Ovary (tissue), 10 donors: ENCODE measurements at places on chromosomes 6 and 20. TPM values are rescaled to one million over a fixed set of nuclear protein-coding genes. Genes with fewer than 3 reads are reported as not detected.

The TAB2 gene
- 62.6 TPM for total RNA-seq

The RBBP8NL gene
- total RNA-seq = not detected

The CALHM4 gene
- not detected for total RNA-seq

The AIF1 gene
- total RNA-seq = 13.3 TPM

The C6orf89 gene
- total RNA-seq = 30.7 TPM

DNA sequence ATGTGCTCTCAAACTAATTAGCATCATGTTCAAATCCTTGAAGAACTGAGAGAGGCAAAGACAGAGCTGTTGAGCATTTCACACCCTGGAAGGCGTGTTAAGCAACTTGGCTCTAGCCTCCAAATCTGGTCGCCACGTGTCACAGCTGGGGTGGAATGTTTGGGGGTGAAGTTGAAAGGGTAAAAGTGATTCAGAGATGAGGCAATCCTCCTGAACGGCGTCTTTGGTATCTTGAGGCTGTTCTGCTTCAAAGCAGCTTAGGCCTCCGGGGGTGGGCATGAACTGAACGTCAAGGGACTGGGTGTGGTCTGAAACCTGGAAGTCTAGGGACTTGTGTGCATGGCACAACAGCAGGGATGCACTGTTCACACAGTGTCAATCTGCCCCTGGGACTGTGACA, 62.3 kb downstream of the TRAM2 start:
- H3K27me3 ChIP-seq = no peaks in the 10 kb centered on the region
- peaks cover 30% of the 10 kb centered on the region for H3K4me1 ChIP-seq
- DNase-seq = peak; percentile 63
- H3K36me3 ChIP-seq = no peaks in the 10 kb centered on the region
- no peak overlapping the region for H3K4me3 ChIP-seq
- H3K27ac ChIP-seq = no peak overlapping the region

GRCh38 chr6:37473364-37474095, 26.2 kb downstream of the CCDC167 start:
- no peaks in the 10 kb centered on the region for H3K36me3 ChIP-seq
- no peak overlapping the region for H3K4me3 ChIP-seq
- no peaks in the 10 kb centered on the region for H3K27me3 ChIP-seq

- H3K36me3 ChIP-seq = no peaks in the 10 kb centered on the region
- H3K27me3 ChIP-seq = no peaks in the 10 kb centered on the region
- H3K27ac ChIP-seq = peak overlapping the region; percentile 14
- no peak overlapping the region for H3K4me3 ChIP-seq
- H3K4me1 ChIP-seq = no peaks in the 10 kb centered on the region
These were observed 30.2 kb upstream of the RNF8 start for GRCh38 chr6:37323580-37323979.

- no peak overlapping the region for H3K4me3 ChIP-seq
- no peaks in the 10 kb centered on the region for H3K27me3 ChIP-seq
- H3K4me1 ChIP-seq = no peaks in the 10 kb centered on the region
- H3K27ac ChIP-seq = no peak overlapping the region
- DNase-seq = no peak
These were observed 109.8 kb downstream of the DOK5 start for GRCh38 chr20:54585217-54585616.

DNA sequence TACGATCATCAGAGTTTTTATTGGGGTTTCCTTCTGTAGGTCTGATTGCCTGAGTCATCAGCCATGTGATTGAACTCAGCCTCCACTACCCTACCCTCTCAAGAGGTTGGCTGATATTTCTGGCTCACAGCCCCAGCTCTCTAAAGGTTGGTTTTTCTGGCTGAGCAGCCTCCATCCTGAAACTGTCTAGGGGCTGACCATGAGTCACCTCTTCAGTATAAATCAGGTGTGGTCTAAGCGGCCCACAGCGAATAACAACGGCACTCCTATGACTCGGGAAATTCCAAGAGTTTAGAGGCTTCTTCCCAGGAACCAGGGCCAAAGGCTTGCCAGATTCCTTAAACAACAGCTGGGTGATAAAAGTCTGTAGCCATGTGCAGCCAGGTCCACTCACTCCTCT, 115.5 kb downstream of the SOD2 start:
- no peaks in the 10 kb centered on the region for H3K36me3 ChIP-seq
- no peak for DNase-seq
- no peaks in the 10 kb centered on the region for H3K4me1 ChIP-seq
- no peak overlapping the region for H3K4me3 ChIP-seq
- no peak overlapping the region for H3K27ac ChIP-seq

- H3K27me3 ChIP-seq = no peaks in the 10 kb centered on the region
- H3K27ac ChIP-seq = no peak overlapping the region
- no peaks in the 10 kb centered on the region for H3K36me3 ChIP-seq
- H3K4me3 ChIP-seq = no peak overlapping the region
- no peaks in the 10 kb centered on the region for H3K4me1 ChIP-seq
These were observed 261.1 kb downstream of the SAMD5 start for GRCh38 chr6:147769496-147770087.

DNA sequence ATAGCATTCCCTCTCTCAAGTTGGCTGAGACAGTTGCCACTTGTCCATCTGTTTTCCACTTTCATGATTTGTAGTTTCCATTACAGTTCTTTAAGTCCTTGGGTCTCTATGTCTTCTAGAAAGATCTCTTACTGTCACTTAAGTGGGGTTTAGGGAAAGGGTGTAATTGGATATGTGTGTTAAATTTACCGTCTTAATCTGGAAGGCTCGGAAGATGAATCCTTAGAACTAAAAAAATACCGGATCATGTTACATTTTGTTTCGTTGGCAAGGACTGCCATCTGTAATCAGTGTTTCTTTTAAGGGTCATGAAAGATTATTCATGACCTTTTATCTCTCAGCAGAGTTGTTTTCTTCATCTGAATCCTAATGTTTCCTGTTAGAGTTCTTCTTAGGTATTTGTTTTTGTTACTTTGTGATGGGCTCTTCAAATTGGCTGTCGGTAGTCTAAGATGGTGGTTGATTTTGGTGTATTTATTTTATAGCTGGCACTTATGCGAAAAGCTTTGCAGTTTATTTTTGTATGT, 21.8 kb upstream of the BTBD3 start:
- H3K36me3 ChIP-seq = no peaks in the 10 kb centered on the region
- no peaks in the 10 kb centered on the region for H3K27me3 ChIP-seq
- no peak overlapping the region for H3K4me3 ChIP-seq
- H3K4me1 ChIP-seq = peaks cover 11% of the 10 kb centered on the region
- H3K27ac ChIP-seq = no peak overlapping the region

DNA sequence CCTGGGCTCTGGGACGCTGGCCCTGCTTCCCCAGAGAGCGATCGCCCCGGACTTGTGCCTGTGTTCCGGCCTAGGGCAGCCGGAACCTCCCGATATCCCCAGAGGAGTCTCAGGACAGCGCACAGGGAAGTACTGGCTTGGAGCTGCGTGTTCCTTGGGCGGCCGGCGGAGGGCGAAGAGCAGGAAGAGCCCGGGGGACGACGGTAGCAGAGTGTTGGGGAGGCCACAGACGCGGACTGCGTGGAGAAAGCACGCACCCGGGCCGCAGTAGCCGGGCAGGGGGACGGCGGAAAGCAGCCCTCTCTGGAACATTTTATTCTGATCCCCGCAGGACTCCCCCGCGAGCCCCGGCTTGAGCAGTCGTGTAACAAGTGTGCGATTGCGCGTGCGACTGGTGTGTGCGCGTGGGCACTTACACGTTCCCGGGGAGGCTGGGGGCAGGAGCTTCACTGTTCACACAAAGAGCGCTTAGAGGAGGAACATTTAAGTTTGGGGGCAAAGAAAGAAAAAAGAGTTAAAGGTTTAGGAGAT, 36.1 kb downstream of the NCR2 start:
- H3K4me3 ChIP-seq = peak overlapping the region; percentile 21
- H3K4me1 ChIP-seq = peaks cover 11% of the 10 kb centered on the region
- H3K27ac ChIP-seq = no peak overlapping the region
- peaks cover 11% of the 10 kb centered on the region for H3K27me3 ChIP-seq
- no peak for DNase-seq
- H3K36me3 ChIP-seq = no peaks in the 10 kb centered on the region

GRCh38 chr6:48542191-48542590, 431.2 kb upstream of the PTCHD4 start:
- no peak for DNase-seq
- H3K4me3 ChIP-seq = no peak overlapping the region
- H3K36me3 ChIP-seq = no peaks in the 10 kb centered on the region
- H3K4me1 ChIP-seq = no peaks in the 10 kb centered on the region

GRCh38 chr20:46361381-46361780, 45.0 kb downstream of the ELMO2 start:
- peaks cover 13% of the 10 kb centered on the region for H3K4me1 ChIP-seq
- no peak overlapping the region for H3K27ac ChIP-seq
- no peaks in the 10 kb centered on the region for H3K27me3 ChIP-seq
- DNase-seq = no peak
- no peaks in the 10 kb centered on the region for H3K36me3 ChIP-seq

DNA sequence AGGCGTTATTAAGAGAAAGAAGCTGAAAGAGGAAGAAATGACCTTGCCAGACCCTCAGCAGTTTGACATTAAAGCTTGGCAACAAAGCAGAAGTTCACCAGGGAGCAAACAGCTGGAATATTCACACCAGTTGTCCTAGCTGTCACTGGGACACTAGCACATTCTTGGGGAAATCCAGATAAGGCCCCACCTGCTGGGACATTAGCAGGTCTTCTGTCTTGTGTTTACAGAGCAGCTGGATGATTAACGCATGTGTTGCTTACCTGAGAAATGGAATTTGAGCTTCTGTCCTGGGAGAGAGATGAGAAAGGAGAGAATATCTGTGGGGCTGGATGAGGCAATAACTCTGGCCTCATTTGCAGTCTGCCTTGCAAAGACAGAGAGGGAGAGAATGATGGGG, 137.6 kb upstream of the RIN2 start:
- DNase-seq = no peak
- H3K4me1 ChIP-seq = no peaks in the 10 kb centered on the region
- H3K4me3 ChIP-seq = no peak overlapping the region
- H3K27me3 ChIP-seq = no peaks in the 10 kb centered on the region

DNA sequence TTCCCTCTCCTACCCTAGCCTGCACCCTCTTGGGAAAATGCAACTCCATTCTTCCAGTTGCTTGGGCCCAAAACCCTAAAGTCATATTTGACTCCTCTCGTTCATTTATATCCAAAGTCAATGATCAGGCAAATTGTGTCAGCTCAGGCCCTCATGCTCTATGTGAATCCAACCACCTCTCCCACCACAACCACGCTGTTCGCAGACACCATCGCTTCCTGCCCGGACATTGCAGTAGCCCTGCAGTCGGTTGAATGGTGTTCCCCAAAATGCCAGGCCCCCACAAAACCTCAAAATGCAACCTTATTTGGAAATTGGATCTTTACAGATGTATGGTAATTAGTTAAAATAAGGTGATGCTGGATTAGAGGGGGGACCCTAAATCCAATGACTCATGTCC, 98.3 kb downstream of the PREX1 start:
- no peaks in the 10 kb centered on the region for H3K27me3 ChIP-seq
- H3K27ac ChIP-seq = no peak overlapping the region
- no peaks in the 10 kb centered on the region for H3K36me3 ChIP-seq
- H3K4me3 ChIP-seq = no peak overlapping the region
- no peaks in the 10 kb centered on the region for H3K4me1 ChIP-seq

GRCh38 chr6:31453259-31453658, 44.7 kb upstream of the MICB start:
- H3K27me3 ChIP-seq = no peaks in the 10 kb centered on the region
- H3K36me3 ChIP-seq = no peaks in the 10 kb centered on the region
- no peak overlapping the region for H3K4me3 ChIP-seq
- no peak for DNase-seq

DNA sequence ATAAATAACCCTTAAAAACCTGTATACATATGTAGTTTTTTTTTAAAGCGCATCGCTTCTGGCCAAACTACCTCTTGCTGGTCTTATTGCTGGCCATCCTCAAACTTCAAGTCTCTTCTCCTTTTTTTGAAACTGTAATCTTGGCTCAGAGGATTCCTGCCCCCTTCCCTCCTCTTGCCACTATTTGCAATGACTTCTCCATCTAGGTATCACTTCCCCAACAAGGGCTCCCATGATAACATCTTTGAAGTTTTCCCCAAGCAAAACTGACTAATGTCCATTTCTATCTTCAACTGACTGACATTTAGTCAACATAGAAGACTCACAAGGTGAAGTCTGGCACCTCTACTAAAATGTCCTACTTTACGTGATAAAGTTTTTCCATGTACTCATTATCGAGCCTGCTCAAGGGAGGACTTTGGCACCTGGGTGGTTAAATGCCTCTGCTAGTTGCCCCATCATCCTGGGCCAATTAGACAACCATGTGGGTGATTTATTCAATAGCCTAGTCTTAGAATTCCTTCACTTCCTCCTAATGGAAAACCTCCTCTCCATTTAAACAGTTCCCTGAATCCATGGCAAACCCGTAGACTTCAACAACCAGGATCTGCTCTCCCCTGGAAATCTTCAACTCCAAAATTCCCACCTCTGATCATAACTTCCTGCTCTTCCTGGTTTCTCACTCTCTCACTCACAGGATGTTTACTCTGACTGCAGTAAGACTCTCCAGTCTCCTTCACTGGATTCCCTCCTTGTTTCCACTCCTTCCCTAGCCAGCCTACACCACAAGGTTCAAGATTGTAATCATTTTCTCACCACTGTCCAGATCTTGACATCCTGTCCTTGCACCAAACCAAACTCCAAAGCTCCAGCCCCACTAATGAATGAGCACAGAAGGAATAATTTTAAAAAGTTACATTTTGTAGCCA, 9.4 kb upstream of the PLAGL1 start:
- no peaks in the 10 kb centered on the region for H3K36me3 ChIP-seq
- no peaks in the 10 kb centered on the region for H3K4me1 ChIP-seq
- H3K4me3 ChIP-seq = no peak overlapping the region
- H3K27me3 ChIP-seq = no peaks in the 10 kb centered on the region
- DNase-seq = no peak

DNA sequence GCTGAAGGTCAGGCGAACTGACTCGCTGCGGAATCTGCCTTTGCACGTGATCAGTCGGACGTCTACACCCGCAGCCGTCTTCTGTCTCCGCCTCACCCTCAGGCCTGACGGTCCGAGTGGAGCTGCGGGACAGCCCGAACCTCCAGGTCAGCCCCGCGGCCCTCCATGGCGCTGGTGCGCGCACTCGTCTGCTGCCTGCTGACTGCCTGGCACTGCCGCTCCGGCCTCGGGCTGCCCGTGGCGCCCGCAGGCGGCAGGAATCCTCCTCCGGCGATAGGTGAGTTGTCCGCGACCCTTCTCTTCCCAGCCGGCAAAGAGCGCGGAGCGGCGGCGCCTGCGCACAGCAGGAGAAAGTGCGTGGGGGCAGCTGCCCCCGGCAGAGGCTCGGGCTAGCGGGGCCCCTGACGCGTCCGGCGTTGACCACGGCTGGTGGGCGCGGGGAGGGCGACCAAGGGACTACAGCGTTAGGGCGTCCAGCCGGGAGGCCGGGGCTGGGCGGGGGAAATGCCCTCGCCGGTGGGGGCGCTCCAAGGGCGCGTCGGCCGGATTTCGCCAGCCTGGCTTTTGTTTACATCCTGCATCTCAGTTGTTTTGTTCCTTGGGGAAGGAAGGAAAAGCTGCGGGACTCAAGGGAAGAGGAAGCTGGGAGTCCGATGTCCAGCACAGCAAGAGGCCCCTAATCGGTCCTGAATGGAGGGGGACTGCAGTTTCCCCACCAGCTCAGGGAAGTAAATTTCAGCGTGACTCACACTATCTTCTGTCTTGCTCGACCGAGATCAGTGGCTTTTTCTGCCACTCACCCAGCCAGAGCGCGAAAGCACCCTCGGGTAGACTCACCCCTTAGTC, at the start of gene SMPDL3A:
Gene SMPDL3A (plus strand): TSS at position 77 of the 846 bp plus-strand sequence. CDS start 89 bp downstream, at position 166.
- H3K4me3 ChIP-seq = peak within 1 kb of the TSS; percentile 73
- H3K27ac ChIP-seq = peak within 1 kb of the TSS; percentile 97
- H3K27me3 ChIP-seq = no peaks in the 10 kb centered on the region

- H3K36me3 ChIP-seq = no peaks in the 10 kb centered on the region
- no peak overlapping the region for H3K4me3 ChIP-seq
- peaks cover 2% of the 10 kb centered on the region for H3K4me1 ChIP-seq
- H3K27ac ChIP-seq = no peak overlapping the region
- H3K27me3 ChIP-seq = peaks cover 7% of the 10 kb centered on the region
- DNase-seq = no peak
These were observed 8.5 kb upstream of the SLC12A5 start for GRCh38 chr20:46020555-46020954.
